ENCODE measurements at places on chromosomes 6 and 20.

GRCh38 chr20:45305262-45305661 lies 1.4 kb upstream of the RBPJL start:
- no peak for DNase-seq

GRCh38 chr20:63976980-63977738 lies 2.3 kb downstream of the SAMD10 start:
- DNase-seq = no peak

DNA sequence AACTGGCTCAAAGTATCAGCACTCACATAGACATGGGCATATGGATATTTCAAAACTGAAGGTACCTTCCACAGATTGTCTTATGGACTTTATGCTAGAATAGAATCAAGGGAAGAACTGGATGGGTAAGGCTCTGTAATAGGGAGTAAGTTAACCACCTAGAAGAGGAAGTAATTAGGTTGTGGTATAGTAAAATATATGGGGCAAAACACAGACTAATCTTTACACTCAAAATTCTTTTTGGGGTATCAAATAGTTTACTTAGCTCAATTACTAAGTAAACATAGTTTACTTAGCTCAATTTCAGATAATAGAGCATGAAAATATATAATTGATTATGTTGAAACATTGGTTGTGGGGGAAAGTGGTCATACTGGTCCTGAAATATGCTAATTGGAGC lies 94.2 kb upstream of the ATXN1 start:
- DNase-seq = no peak

DNA sequence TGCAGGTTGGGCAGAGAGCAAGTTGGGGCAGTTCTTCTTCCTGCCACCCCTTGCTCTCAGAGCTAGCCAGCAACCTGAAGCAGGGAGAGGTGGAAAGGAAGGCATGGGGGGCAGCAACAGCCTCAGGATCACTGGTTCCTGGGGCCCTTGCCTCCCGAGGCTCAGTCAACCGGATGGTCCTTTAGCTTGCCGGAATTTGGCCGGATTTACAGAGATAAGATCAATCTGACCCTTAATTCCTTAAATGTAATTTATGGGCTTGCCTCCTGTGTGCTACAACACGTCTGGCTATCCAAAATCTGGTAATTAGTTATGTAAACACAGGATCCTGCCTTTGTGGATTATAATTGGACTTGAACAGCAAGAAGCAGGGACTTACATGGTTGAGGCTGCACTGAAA lies 19.5 kb upstream of the TCP11 start:
- DNase-seq = no peak

- DNase-seq = no peak
Observed at GRCh38 chr6:106882601-106883518, 91.7 kb downstream of the CD24 start.

DNA sequence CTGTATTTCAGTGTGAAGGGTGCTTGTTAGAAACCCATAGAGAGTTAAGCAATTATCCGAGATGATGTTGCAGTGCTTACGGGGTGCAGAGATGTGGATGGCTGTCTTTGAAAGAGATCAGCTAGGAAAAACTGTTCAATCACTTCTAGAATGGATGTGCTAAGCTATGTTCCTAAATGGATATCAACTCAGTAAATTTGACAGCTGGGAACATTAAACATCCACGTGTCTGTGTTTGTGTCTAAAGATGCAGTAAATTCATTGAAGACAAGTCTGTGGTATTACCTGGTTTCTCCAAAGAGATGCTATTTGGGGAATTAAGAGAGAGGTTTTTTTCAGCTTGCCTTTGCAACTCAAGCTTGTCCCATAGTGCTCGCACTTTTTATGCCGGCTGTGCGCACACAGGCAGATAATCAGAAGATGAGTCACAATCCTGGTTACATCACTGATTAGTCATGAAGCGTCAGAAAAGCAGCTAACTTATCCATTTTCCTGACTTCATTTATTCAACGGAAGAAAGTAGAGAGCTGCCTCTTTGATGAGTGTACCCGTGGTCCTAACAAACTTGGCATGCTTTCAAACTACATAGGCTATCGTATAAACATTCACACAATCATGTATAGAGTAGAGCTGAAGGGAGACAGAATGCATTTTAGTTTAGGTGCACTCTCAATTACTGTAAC lies 691.7 kb upstream of the SLC35B3 start:
- DNase-seq = no peak

DNA sequence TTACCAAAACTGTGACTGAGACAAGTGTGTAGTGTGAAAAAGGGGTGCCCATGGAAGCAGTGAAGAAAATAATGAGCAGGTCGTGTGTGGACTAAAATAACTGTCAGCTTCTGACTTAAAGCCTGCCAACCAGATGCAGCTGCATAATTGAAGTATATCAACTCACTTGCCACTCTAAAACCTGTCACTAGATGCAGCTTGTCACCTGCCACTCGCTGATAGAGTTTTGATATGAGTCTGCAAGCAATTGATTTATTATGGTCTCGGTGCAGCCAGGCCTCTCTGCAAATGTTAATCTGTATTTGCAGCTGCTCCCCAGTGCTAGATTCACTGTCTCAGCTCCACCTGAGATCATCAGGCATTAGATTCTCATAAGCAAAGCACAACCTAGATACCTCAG lies 1090.0 kb upstream of the EYS start:
- no peak for DNase-seq

GRCh38 chr6:1679031-1679687 lies 69.4 kb downstream of the FOXC1 start:
- no peak for DNase-seq

DNA sequence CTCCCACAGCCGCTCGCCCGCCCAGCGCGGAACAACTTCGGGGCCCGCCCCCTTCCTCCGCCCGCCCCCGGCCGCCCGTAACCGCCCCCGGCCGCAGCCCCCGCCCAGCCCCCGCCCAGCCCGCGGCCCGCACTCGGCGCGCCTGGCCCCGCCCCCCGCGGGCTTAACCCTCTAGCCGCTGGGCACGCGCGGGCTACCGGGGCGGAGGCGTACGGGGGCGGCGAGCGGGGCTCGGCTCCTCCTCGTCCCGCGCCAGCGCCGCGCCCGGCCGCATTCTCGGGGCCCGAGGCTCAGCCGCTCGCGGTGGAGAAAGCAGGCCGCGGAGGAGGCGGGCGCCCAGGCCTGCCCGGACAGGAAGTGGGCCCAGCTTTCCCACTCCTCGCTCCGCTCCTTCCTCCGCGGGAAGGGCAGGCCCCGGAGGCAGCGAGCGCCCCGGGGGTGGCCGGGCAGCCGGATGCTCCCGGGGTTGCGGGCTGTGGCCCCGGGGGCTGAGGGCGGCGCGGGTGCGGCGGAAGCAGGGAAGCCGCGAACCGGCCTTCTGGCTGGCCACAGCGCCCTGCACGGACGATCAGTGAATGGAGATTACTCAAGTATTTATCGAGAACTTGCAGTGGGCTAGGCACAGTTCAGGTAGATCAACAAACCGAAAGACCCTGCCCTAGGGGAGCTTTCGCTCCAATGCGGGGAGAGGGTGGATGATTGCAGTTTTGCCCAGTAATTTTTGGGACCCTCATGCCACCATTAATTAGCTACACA lies at the start of gene TRAM2:
TRAM2 (minus strand) TSS at position 39 of the 756 bp plus-strand sequence. CDS start 145 bp downstream, outside the sequence.
- DNase-seq = peak; percentile 75

GRCh38 chr6:108027594-108027993 lies 46.9 kb downstream of the OSTM1 start:
- no peak for DNase-seq

GRCh38 chr20:12156252-12156651 lies 238.6 kb downstream of the BTBD3 start:
- no peak for DNase-seq

DNA sequence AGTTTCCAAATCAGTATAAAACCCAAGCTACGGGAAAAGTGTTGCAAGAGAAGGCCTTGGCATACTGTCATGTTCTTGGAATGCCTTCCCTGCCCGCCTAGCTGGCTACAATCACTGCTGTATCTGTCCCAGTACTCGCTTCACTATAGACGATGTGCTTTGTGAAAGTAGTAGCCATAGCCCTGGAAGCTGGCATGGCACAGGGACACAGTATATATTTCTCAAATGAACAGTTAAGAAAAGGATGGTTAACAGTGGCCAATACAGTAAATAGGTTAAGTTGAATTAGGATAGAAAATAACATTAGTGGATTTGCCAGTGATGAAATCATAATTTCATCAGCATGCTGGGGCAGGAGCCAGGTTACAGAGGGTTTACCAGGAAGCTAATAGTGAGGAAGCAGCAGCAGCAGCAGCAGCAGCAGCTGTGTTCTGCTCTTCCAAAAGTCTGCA lies 499.3 kb downstream of the CDKAL1 start:
- DNase-seq = no peak

- DNase-seq = no peak
Observed at GRCh38 chr6:3796719-3797041, 45.2 kb upstream of the PXDC1 start.

GRCh38 chr6:152309648-152310047 lies 327.5 kb downstream of the SYNE1 start:
- peak; percentile 58 for DNase-seq

DNA sequence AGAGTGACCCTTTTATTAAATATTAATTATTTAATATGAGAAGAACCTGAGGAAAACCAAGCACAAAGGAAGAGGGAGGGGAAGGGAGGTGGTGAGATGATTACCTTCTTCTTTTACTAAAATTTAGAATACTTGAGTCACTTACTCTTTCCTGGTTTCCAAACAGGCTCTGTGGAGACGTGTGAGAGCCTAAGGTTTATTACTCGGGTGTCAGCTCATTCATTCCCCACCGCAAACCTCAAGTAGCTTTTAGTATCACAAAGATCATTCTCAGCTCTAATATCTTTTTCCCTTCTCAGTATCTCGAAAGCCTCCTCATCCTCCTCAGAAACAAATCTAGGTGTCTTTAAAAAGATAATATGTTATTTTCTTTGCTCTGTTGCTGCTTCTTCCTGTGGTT lies 497.2 kb upstream of the JARID2 start:
- no peak for DNase-seq

DNA sequence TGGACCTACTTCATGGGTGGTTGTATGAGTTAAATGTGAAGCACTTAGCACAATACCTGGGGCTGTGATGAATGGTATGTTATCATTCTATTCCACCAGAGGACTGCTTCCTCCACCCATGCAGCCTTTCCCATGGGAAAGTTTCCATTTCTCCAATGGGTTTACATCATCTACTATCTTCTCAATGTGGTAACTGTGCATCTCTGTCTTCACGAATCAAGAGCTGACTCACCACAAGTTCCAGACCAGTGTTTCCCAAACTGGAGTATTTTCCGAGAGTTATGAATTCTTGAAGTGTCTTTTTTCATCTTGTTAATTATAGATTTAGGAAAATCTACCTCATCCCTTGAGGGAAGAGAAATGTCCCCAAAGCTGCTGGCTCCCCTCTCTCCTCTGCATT lies 182.8 kb downstream of the UNC5CL start:
- no peak for DNase-seq

DNA sequence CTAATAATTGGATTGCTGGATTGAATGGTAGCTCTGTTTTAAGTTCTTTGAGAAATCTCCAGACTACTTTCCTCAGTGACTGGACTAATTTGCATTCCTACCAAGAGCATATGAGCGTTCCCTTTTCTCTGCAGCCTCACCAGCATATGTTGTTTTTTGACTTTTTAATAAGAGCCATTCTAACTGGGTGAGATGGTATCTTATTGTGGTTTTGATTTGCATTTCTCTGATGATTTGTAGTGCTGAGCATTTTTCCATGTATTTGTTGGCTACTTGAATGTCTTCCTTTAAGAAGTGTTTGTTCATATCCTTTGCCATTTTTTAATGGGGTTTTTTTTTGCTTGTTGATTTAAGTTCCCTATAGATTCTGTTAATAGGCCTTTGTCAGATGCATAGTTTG lies 94.7 kb upstream of the AHI1 start:
- no peak for DNase-seq

DNA sequence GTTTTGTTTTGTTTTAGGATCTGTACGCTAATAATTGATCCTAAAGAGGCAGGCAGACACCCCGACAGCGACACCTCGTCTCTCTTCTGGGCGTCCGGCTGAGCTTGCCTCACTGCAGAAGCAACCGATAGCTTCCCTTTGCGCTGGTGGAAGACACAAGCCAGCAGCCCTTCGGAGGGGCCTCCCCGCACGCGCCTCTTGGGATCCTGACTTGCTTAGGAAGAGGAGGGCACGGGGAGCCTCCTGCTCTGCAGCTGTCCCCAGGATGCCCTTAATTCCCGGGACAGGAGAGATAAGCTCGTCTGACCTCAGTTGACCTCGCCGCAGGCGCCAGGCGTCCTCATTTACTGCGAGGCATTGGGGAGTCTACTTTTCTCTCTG lies 94.0 kb downstream of the CD83 start:
- DNase-seq = peak; percentile 9

DNA sequence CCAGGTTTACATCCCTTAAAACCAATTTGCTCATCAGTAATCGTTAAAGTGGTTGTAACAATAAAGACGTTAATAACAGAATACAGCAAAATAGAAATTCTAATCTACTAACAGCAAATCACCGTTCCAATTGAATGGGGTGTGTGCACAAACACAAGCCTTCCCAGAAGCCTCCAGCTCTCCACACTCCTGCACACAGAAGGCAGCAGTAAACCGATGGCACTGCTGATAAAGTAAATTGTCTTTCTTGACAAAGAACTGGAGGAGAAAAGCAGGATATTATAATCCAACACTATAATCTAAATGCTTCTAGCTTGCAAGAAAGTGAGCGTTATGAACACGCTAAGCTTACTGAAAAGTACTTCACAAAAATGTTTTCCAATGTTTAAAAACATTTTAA lies 7.0 kb downstream of the ZNF217 start:
- DNase-seq = no peak

GRCh38 chr6:130282234-130282995 lies 59.7 kb upstream of the SAMD3 start:
- peak; percentile 15 for DNase-seq

DNA sequence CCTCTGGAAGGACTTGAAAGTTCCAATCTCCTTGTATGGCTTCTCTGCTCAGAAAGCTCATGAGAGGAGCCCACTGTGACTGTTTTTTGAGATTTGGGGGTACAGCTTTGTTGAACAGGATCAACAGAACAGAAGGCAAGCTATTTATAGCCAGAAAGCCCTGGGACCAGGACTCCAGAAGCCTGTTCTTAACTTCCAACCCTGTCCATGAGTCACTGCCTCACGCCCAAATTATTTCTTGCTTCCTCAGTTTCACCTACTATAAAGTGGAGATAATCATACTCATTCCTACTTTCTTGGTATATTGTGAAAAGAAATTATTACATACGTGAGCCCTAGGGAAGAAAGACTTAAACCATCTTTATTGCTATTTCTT lies 100.9 kb upstream of the MARCKS start:
- no peak for DNase-seq

- DNase-seq = no peak
Observed at GRCh38 chr6:158868122-158868480, 48.9 kb upstream of the EZR start.

DNA sequence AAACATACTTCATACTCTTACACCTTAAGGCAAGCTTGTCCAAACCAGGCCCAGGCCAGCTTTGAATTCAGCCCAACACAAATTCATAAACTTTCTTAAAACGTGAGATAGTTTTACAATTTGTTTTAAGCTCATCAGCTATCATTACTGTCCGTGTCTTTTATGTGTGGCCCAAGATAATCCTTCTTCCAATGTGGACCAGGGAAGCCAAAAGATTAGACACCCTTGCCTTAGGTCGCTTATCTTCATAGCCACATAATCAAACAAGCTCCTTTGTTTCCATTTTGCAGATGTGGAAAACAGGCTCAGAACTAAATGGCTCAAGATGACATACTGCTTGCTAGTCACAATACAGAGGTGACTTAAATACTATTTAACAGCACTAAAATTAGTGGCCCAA lies 6.0 kb downstream of the SALL4 start:
- no peak for DNase-seq
